ENCODE measurements at places on chromosomes 7 and 10.

DNA sequence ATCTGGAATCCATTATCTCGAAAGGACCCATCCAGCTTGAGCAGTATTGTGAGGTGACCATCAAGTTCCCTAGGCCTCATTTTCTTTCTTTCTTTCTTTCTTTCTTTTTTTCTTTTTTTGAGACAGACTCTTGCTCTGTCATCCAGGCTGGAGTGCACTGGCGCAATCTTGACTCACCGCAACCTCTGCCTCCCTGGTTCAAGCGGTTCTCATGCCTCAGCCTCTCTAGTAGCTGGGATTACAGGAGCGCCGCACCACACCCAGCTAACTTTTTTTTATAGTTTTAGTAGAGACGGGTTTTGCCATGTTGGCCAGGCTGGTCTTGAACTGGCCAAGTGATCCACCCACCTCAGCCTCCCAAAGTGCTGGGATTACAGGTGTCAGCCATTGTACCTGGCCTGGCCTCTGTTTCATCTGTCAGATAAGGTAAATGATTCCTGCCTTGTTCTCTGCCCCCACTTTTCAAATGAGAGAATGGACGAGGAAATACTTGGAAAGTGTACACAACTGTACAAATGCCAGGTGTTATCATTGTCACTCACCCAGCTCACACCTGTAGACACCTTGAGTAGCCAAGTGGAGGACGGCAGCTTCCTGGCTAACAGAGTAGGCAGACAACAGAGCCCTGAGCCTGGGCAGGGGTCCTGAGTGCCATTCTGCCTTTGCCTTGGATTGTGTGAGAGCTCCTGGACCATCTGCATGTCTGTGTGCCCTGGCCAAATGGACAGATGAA, 54.1 kb downstream of the HK1 start:
- DNase-seq = no peak

GRCh38 chr7:70210936-70211310, 612.6 kb downstream of the AUTS2 start:
- no peak for DNase-seq

- DNase-seq = no peak
Observed at GRCh38 chr7:67661-68395, 124.5 kb upstream of the FAM20C start.

DNA sequence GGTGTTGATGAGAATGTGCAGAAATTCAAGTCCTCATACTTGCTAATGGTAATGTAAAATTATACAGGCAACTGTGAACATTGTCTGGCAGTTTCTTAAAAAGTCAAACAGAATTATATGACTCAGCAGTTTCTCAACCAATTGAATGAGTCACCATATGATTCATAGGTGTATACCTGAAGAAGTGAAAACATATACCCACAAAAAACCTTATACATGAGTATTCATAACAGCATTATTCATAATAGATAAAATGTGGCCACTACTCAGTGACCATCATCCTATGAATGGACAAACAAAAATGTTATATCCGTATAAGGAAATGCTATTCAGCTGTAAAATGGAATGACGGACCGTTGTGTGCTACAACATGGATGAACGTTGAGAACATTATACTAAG, 253.5 kb downstream of the MALRD1 start:
- peak; percentile 80 for DNase-seq

- DNase-seq = no peak
Observed at GRCh38 chr7:106927536-106927935, 62.5 kb downstream of the PIK3CG start.

DNA sequence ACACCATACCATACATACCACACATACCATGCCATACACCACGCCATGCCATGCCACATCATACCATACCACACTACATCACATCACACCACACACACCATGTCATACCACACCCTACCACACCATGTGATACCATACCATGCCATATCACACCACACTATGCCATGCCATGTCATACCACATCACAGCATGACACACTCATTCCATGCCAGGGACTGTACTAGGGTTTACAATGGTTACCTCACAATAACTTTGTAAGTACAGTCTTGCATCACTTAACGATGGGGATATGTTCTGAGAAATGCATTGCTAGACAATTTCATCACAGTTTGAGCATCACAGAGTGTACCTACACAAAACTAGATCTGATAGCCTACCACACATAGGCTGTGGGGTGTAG, 14.5 kb downstream of the PYROXD2 start:
- peak; percentile 10 for DNase-seq

DNA sequence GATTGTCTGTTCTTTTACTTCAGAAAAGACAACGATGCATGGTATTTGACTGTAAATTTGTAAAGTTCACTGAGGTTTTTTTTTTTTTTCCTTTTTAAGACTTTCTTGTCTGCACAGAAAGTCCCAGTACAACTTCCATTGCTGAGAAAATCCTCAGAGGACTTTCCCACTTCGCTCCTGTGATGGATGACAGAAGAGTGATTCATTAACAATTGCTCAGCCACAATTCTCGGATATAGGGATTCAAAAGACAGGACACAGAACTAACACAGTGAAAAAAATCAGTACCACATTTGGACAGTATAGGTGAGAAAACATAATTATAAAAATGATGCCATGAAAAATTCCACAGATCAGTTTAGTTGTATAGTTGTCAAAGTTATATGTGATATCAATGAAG, 48.0 kb downstream of the SEC23IP start:
- peak; percentile 29 for DNase-seq

- no peak for DNase-seq
Observed at GRCh38 chr10:123160311-123160980, 6.2 kb downstream of the BUB3 start.

- no peak for DNase-seq
Observed at GRCh38 chr10:127420138-127420684, 128.9 kb upstream of the NPS start.

- peak; percentile 2 for DNase-seq
Observed at GRCh38 chr7:14020339-14020900, 31.0 kb upstream of the ETV1 start.

- DNase-seq = no peak
Observed at GRCh38 chr7:49771427-49772176, 1.8 kb upstream of the VWC2 start.

- peak; percentile 48 for DNase-seq
Observed at GRCh38 chr7:93374345-93374940, 142.3 kb downstream of the VPS50 start.

DNA sequence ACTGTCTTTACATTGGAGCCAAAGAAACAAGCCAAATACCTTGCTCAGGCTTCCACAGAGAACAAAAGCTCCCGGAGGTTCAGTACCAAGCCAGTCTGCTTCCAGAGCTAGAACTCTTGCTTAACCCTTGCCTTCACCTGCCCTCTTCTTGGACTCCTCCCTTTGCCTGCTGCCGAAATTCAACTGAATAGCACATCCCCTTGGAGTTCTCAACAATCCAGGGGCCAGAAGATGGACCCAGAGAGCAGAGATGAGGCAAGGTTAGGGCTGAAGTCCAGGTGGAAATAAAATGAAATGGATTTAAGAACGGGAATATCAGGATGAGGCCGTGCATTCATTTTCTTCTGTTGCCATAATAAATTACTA, 876 bp upstream of the PIK3AP1 start:
- no peak for DNase-seq

DNA sequence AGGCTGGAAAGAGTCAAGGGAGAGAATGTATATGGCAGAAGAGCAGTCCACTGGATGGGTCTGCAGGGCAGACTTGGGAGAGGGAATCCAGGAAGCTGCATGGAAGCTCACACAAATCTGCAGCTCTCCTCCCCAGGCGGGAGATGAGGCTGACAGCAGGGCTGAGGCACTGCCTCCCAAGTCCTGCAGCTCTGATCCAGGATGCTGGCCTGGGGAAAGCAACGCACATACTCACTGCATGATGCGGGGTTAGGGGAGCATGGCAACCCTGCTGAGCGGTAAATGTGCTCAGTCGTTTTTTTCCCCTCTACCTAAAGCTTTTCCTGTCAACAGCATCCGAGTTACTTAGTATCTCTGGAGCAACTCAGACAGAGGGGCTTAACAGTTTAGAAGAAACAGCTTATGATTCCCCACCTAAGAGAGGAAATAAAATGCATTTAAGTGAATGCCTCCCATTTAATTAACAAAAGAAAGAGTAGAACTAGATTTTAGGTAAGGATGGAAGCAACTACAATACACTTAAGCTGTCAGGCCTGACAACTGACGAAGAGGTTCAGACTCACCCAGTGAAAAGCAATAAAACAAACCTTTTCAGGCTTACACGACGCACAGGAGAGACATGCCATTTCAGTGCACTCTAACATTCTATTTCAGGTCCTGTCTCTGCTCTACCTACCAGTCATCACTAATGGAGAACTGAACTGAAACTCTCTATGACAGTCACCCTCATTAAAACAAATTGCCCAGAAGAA, 37.0 kb downstream of the CHCHD3 start:
- no peak for DNase-seq

- DNase-seq = no peak
Observed at GRCh38 chr7:133871757-133872156, 255.4 kb upstream of the LRGUK start.

- DNase-seq = peak; percentile 24
Observed at GRCh38 chr7:2128601-2129322, 104.0 kb downstream of the MAD1L1 start.

DNA sequence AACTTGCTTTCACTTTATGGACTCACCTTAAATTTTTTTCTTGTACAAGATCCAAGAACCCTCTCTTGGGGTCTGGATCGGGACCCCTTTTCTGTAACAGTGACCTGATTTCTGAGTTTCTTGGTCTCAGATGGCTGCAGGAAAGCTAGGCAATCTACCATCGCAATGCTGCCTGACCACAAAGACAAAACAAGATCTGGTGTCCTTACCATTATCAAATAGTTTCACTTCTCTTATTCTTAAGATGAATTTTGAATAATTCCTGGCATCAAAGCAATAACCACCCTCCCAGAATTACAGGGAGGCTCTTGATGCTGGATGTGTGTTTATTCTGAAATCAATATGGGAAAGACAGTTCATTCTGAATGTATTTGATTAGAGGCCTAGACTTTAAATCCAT, 77.4 kb upstream of the FRMD4A start:
- DNase-seq = no peak

GRCh38 chr10:55358539-55358938, 557.5 kb upstream of the PCDH15 start:
- peak; percentile 16 for DNase-seq

DNA sequence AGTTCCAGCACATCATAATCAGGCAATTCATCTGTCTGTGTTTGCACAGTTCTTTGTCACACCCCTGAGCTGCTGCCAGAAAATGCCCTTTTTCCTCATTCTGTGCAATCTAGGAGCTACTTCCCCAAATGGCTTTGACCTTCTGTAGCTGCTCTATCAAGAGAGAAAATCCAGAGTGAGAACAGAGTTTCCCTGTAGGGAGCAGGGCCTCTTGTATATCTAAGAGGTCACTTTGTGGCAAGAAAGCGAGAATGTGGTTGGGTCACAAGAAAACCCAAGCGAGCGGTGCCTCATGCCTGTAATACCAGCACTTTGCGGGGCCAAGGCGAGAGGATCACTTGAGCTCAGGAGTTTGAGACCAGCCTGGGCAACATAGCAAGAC, 24.3 kb downstream of the SLC29A3 start:
- peak; percentile 11 for DNase-seq

DNA sequence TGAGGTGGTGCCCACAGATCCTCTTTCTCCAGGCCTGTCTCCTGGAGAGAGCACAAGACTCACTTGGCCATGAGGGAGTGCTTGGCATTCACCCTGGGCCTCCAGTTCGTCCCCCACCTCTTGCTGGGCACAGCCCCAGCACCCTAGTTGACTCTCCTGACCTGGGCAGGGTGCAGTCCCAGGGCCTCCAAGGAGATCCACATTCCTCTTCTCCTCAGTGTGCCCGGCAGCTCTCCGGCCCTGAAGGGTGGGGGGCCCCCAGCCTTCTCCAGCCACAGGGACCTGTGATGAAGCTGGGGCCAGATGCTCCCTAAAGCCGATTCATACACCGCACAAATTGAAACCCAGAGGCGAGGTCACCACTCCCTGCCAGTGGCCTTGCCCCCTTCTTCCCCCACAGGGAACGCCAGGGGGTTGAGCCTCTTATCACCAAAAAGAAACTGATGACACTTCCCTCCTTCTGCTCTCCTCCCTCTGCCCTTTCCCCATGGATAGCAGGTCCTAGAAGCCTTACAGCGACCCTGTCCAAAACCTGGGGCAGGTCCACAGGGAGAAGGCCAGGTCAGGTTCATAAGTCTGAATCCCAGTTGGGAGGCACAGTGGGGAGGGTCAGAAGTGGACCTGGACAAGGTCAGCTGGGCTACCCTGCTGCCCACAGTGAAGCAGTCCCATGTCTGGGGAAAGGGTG, 3.1 kb downstream of the EN2 start:
- no peak for DNase-seq

- peak; percentile 29 for DNase-seq
Observed at GRCh38 chr7:29442146-29442545, 121.5 kb upstream of the PRR15 start.

DNA sequence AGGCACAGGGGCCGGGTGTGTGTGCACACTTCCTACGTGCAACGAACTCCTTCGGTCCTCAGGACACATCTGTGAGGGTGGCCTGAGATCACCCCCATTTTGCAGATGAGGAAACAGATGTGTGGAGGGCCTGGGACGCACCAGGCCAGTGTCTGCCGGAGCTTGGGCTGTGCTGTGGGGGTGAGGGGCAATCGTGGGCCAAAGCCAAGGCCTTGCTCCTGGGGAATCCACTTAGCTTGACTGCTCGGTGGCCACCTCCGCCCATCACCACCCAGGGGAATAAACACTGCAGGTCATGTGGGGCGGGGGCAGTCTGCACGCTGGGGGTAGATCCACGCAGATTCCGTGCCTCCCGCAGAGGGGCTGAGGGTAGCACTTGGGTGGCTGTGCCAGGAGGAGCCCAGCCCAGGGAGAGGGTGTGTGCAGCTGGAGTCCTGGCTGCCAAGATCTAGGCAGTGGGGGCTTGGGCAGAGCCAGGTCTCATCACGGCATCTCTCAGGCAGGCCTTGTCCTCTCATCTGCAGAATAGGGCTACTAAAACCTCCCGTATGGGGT, 70.8 kb upstream of the EN2 start:
- DNase-seq = no peak

- no peak for DNase-seq
Observed at GRCh38 chr7:113628948-113629847, 289.6 kb downstream of the PPP1R3A start.

DNA sequence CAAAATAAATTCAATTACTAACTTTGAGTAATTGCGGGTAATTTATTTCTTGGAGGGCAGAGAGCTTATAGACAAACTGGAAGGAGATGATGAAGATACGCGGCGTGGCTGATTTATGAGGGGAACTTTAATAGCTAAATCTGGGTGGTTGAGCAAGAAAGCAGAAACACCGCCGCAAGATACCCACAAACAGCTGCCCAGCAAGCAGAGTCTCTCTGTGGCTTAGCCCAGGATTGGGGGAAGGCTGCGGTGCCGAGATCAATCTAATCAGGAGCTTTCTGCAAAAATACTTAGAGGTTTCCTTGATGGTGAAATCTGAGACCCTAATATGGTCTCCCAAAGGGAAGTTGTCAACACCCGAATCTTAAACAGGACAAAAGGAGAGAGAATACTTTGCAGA, 94.9 kb upstream of the MGMT start:
- no peak for DNase-seq

- no peak for DNase-seq
Observed at GRCh38 chr10:23499372-23500132, 60.7 kb downstream of the OTUD1 start.
